Cerebellum (tissue), 4 donors: ENCODE measurements at places on chromosomes 12 and 14.
A peak's percentile ranks its signal among the peaks of the same experiment; 100 is the strongest.

- no peak for DNase-seq
Measured at GRCh38 chr14:33799705-33800570, 150.9 kb downstream of the EGLN3 start.

DNA sequence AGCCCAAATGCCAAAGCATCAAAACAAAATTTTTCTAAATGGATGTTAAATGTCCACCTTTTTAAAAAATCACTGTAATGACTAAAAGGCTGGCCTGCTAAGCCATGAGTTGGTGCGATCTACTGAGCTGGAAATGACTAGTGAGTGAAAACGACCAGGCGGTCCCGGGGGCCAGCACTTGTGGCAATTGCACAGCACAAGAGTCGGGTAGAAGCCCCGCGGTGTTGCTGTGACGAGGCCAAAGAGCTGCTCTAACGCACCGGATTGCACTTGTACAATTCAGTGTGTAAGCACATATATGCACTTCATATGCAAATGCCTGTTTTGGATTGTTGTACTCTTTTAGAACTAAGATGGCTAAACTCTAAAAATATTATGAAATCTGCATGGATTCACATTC, 64.1 kb upstream of the DYNC1H1 start:
- DNase-seq, result no peak

- no peak for DNase-seq
Measured at GRCh38 chr12:116284396-116284795, 6.9 kb upstream of the MED13L start.

DNA sequence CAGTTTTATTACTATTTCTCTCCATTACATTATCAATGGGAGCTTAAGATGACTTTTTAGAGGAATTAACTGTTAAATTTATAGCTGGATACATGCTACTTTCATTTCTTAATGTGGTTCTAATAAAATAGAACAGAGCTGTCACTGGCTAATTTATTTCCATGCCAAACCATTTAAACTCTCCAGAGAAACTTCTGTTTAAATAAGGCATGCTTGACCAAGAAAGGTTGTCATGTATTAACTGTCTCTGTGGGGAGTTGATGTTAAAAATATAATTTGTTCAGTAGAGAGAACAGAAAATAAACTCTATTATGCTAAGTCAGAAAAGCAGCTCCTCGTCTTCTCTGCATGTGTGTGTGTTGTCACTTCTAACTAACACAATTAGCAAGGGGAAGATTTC, 447.4 kb downstream of the SLC16A7 start:
- no peak for DNase-seq

- DNase-seq, result no peak
Measured at GRCh38 chr12:46164186-46164761, 104.6 kb downstream of the SLC38A1 start.

DNA sequence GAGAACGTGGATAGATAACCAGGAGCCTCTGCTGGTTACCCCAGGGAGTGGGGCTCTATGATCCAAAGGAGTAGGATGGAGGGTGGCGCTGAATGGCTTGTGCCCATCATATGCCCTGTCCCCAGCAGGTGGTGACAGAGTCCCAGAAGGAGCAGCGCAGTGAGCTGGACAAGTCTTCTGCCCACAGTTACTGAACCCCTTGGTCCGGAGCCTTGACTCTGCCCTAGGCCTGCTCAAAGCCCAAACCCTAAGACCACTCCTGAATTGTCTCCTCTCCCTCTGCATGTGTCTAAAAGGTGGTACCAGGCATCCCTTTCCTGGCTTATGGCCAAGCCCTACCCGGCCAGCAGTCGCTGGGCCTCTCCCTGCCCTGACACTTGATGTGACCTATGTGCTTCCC, 3.2 kb downstream of the PRPH start:
- no peak for DNase-seq

DNA sequence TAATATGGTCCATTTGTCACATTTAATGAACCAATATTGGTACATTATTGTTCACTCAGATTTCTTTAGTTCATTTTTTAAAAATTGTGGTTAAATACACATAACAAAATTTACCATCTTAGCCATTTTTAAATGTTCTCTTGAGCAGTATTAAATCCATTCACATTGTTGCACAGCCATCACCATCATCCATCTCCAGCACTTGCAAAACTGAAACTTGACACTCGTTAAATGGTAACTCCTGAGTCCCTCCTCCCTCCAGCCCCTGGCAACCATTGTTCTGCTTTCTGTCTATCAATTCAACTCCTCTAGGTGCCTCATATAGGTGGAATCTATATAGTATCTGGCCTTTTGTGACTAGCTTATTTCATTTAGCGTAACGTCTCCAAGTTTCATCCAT, 86.4 kb downstream of the ACACB start:
- no peak for DNase-seq

GRCh38 chr12:68042212-68042699, 53.0 kb downstream of the IFNG-AS1 start:
- no peak for DNase-seq

DNA sequence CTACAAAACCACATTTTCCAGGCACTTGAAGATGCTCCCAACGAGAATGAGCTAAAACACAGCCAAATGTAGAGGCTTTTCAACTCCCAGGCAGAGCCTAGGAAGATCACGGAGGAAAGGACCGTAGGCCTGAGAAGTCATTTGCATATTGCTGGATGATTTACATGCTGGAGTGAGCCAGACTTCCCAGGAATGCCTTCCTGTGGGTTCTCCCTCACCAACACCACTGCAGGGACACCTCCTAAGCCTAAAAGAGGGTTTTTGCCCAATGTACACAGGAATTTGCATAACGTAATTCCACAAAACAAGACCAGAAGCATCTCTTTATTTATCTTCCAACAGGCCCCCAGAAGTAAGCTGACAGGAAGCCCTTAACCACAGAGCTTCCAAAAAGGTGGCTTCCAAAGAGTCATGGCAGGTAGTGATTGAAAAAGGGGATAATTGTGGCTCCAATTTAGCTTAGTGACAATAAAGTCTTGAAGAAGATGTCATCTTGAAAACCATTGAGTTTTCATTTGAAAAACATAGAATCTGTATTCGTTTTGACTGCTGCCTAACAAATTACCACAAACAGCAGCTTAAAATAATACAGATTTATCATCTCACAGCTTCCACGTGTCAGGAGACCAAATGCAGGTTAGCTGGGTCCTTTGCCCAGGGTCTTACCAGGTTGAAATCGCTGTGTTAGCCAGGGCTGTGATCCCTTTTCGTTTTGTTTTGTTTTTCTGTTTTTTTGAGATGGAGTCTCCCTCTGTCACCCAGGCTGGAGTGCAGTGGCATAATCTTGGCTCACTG, 116.2 kb downstream of the EGLN3 start:
- no peak for DNase-seq

DNA sequence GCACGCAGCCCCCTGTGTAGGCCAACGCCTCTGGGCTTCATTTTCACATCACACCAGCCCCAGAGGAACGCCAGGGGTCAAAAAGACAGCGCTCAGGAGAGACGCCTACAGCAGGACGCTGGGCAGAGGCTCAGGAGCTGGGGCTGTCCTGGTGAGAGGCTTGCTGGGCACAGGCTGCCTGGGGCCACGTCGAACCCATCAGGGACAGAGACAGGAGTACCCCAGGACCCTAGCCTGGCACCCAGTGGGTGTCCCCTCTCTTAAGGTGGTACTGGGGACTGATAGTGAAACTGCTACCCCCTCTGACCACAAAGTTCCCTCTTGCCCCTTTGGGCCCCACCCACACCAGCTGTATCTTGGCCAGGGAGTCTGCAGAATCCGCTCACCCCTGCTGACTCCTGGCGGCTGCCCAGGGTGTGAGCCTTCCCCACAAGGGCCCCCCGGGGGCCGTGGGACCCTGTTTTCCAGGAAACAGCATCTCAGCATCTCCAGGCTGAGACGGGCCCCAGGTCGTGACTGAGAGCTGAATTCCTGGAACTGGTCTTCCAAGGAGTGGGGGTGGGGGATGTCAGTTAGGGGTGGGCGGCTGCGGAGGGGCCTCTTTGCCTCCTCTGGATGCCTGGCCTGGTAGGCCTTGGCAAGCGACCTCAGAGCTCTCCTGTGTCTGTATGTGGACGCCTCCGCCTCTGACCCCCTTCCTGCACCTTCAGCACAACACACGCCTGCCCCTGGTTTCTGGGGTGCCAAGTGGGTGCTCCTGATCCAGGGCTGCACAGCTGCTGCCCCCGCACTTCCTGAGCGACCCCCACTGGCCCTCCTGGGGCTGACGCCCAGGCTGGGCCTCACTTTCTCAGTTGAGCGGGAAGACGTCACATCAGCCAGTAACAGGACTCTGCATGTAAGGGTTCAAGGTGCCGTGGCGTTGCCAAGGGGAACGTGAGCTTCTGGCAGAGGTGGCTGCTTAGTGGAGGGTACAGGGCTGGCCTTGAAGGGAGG, 321.9 kb upstream of the RTL1 start:
- DNase-seq, result no peak

DNA sequence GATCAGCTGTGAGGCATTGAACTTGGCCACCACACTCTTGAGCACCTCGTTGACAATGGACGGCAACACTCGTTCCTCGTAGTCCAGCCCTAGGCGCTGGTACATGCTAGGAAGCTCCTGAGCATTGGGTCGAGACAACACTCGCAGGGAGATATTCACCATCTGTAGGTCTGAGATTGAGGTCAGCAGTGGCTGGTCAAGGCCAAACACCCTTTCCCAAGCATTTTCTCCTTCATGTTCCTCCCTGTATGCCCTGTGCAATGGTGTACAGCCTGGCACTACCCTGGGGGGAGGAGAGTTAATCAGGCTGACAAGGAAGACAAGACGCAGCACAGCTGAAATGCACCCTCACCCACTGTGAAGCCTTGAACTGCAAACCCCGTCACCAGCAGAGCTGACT, 2.0 kb downstream of the PHB2 start:
- DNase-seq, result no peak

GRCh38 chr14:37641117-37641516, 45.7 kb downstream of the TTC6 start:
- no peak for DNase-seq

- no peak for DNase-seq
Measured at GRCh38 chr14:62002642-62003041, 240.4 kb downstream of the SNAPC1 start.

- no peak for DNase-seq
Measured at GRCh38 chr14:65318636-65319506, 93.7 kb upstream of the FUT8 start.

GRCh38 chr12:71014180-71014785, 93.7 kb upstream of the PTPRR start:
- DNase-seq, result peak; percentile 55

GRCh38 chr12:50151047-50151687, 16.0 kb downstream of the CERS5 start:
- DNase-seq, result no peak

DNA sequence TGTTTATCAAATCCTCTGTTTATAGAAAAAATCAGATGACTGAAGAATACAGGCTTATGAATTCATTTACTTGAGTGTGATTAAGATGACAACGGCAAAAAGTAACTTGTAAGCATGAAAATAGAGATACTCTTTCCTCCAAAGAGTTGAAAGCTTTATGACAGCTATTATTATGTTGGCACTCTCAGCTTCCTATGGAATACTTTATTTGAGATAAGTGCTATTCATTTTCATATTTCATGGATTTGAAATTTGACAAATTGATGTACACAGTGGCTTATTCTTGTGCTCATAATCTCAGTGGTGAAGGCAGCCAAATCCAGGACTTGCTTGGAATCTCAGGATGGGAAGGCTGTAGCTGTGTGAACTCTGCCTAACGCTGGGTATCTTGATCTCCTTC, 991.6 kb downstream of the GALC start:
- DNase-seq, result no peak

DNA sequence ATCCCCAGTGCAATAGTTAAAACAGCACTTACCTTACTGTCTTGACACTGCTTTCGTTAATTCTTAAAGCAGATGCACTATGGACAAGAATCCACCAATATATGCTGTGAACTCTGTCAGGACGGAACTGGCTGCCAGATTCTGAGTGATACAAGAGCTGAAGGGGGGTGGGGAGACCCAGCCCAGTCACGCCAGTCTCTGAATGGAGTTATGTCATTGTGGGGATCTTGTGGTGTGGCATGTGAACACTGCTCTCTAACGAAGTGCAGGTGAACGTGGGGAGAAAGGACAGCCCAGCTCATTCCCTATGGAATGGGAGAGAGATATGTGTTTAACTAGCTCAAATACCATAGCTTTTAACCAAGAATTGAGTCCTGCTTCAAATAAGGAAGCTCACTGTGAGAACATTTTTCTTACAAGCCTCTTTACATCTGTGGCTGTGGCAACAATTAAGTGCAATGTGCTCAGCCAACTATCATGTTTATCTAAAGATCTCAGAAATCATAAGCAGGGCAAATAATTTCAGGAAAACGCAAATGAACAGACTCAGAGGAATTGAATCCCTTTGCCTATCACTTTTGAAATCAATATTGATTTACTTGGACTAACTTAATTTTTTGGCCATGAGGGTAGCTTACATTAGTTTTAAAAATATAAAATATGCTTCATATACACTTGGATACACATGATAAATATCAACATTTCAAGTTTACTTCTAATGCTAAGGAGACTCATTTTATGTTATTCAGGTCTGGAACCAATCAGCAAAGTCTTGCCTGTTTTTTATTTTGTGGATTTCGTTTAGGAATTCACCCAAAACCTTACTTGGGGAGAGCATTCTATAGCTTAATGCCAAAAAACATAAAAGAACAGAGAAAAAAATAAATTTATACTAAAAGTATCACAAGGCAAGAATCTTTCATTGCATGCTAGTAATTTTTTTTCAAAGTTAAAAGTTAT, at the start of gene LUM:
Gene LUM (minus strand): TSS at position 129 of the 960 bp plus-strand sequence. CDS start 2,515 bp downstream, outside the sequence.
- DNase-seq, result no peak

GRCh38 chr12:58161773-58162172, 220.4 kb downstream of the ATP23 start:
- no peak for DNase-seq

GRCh38 chr14:102645746-102646440, 53.4 kb downstream of the RCOR1 start:
- no peak for DNase-seq

DNA sequence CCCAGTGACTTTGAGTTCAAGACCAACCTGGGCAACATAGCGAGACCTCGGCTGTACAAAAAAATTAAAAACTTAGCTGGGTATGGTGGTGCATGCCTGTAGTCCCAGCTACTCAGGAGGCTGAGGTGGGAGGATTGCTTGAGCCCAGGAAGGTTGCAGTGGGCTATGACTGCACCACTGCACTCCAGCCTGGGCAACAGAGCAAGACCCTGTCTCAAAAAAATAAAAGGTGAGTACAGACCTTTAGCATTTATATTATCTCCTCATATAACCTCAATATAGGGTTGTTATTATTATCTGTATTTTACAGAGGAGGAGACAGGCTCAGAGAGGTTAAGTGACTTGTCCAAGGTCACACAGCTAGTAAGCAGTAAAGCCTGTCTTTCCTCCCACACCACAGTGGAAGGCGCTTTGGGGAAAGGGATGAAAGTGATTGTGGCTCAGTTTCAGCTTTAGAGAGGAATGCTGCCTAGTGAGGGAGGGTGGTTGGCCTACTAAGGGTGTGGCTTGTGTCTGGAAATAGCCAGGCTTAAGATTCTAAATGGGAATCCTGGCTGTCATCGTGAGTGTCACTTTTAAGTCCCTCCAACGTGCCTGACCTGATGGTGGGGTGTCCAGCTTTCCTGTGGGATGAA, 7.2 kb downstream of the TPCN1 start:
- no peak for DNase-seq

DNA sequence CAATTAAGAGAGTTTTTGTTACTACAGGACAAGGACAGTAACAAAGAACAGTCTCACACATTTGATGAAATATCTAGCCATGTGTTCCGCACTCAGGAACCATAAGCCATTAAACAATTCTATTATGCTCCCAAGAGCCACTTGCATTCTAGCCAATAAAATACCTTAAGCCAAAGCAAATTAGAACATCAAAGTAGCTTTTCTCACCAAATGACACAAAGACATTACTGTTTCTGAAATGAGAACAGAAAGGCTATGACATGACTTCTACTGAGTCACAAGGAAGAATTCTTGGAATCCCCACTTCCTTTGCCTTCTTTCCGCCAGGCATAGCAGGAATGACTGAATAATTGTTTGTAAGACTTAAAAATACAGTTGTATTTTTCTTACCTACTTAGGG, 445.8 kb downstream of the ATP23 start:
- no peak for DNase-seq
